ENCODE measurements at places on chromosomes 1 and 21. TPM values are rescaled to one million over a fixed set of nuclear protein-coding genes. Genes with fewer than 3 reads are reported as not detected.

KCNT2 gene
- not detected for polyA plus RNA-seq

CR1L gene
- polyA plus RNA-seq = not detected

OLFML2B gene
- 0.15 TPM for polyA plus RNA-seq

MCM3AP gene
- polyA plus RNA-seq = 45.3 TPM

PRCC gene
- 35.5 TPM for polyA plus RNA-seq

PADI2 gene
- 0.08 TPM for polyA plus RNA-seq

GPR37L1 gene
- 0.24 TPM for polyA plus RNA-seq

Measured in CD4-positive, CD25-positive, alpha-beta regulatory T cell (primary cell).